ENCODE measurements at places on chromosomes 16 and 17. TPM values are rescaled to one million over a fixed set of nuclear protein-coding genes. Genes with fewer than 3 reads are reported as not detected.

- DNase-seq = no peak
Measured at GRCh38 chr16:65608455-65608854, 486.6 kb upstream of the CDH11 start.

DNA sequence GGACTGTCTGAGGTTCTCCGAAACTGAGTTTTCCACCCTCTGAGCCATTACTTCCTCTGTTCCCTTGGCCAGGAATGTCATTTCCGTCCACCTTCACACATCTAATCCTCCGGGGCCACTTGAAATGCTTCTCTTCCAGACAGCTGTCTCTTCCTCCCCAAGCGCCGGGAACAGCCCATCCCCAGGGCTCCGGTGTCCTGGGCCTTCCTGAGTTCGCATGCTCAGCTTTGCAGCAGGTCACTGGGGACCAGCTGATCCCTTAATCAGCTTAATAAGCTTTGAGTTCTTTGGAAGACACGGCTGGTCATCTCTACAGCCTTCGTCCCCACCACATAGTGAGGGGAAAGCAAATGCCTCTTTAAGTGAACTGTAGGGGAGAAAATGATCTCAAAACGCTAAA lies 123.4 kb downstream of the DYNLRB2 start:
- DNase-seq = no peak

DNA sequence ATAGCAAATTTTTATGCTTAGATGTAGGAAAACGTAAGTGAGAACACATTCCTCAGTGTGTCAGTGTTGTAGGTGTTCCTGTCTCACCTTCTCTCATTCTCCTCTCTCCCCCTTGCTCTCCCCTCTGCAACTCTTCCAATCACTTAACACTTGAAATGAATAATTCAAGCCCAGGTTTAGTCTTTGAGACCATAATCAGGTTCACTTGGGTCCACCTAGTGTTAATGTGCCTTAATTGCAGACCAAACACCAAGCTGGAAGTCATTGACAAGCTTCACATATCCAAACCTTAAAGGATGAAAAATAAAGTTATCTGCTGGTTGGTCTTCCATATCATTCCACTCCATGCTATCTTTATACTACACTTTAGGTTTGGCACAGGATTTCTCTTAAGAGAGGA lies 37.0 kb downstream of the STXBP4 start:
- DNase-seq = no peak

DNA sequence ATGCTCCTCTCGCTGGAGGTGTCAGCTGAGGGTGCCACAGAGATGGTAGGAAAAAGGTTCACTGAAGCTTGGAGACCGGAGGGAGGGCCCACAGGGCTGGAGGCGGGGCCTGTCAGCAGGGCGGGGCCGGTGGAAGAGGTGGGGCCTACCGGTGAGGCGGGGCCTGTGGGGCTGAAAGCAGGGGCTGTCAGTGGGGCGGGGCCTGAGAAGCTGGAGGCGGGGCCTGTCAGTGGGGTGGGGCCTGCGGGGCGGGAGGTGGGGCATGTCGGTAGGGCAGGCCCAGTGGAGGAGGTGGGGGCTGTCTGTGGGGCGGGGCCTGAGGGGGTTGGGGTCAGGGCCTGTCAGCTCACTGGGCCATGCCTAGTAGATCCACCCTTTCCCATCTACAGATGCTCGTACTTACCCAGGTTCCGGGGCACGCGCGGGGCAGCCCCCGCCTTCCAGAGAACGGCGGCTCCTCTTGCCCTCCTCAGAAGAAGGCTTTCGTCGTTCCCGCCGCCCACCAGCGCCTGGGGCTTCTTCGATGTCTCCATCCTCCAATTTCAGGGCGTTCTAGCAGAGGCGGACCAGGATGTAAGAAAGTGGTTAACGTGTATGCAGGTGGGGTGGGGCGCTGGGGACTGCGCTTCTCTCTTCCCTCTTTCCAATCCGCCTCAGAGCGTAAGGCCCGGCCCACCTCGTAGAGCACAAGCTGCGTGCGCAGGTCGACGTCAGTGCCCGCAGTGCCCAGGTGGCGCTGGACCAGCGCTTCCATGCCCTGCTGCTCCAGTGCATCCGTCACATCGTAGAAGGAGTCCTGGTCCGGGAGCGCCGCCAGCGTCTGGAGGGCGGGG lies 9.8 kb downstream of the TMEM208 start:
- peak; percentile 64 for DNase-seq

DNA sequence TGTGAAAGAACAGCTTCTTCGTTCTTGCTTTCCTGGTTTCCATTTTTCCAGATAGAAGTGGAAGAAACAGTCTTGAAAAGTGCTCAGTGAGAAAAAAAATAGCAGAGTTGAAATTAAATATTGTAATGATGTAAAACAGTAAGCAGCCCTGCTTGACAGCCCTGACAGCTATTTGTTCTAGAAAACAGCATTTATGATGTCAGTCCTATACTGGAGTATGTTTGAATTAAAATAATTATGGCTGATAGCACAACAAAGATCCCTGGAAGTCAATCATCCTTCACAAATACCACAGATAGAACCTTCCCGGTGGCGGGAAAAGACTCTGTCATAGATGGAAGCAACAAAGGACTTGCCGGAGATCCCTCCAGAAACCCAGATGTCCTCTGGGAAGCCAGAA lies 298.0 kb upstream of the TNRC6C start:
- DNase-seq = no peak

- DNase-seq = no peak
Measured at GRCh38 chr16:28042811-28043210, 20.7 kb downstream of the GSG1L start.

- no peak for DNase-seq
Measured at GRCh38 chr16:15772579-15773293, 84.1 kb downstream of the MYH11 start.

GRCh38 chr16:55376567-55377167 lies 52.7 kb downstream of the IRX6 start:
- DNase-seq = no peak

The DHX58 gene
- polyA plus RNA-seq = 4.2 TPM

The ZG16 gene
- polyA plus RNA-seq = not detected

The CNGB1 gene
- 17.1 TPM for polyA plus RNA-seq

The KRTAP3-2 gene
- polyA plus RNA-seq = not detected

All from brain (organoid and tissue), 16 donors.